Cardiac septum (tissue), 1 donor: ENCODE measurements at places on chromosomes 5 and 9. TPM values are rescaled to one million over a fixed set of nuclear protein-coding genes. Genes with fewer than 3 reads are reported as not detected.

Gene ANXA1
- 42.7 TPM for total RNA-seq

Gene FAM151B
- total RNA-seq = 2.1 TPM

DNA sequence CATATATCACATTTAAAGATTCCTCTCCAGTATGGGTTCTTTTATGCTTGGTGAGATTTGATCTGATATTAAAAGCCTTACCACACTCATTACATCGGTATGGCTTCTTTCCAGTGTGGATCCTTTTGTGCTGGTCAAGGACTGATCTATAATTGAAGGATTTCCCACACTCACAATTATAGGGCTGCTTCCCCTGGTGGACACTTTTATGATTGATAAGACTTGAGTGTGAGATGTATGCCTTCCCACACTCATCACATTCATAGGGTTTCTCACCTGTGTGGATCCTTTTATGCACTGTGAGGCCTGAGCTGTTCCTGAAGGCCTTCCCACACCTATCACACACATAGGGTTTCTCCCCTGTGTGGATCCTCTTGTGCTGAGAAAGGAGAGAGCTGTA lies 12.2 kb downstream of the ZFP62 start:
- no peak for DNase-seq

GRCh38 chr9:127650518-127650917 lies 38.4 kb downstream of the STXBP1 start:
- no peak for DNase-seq

DNA sequence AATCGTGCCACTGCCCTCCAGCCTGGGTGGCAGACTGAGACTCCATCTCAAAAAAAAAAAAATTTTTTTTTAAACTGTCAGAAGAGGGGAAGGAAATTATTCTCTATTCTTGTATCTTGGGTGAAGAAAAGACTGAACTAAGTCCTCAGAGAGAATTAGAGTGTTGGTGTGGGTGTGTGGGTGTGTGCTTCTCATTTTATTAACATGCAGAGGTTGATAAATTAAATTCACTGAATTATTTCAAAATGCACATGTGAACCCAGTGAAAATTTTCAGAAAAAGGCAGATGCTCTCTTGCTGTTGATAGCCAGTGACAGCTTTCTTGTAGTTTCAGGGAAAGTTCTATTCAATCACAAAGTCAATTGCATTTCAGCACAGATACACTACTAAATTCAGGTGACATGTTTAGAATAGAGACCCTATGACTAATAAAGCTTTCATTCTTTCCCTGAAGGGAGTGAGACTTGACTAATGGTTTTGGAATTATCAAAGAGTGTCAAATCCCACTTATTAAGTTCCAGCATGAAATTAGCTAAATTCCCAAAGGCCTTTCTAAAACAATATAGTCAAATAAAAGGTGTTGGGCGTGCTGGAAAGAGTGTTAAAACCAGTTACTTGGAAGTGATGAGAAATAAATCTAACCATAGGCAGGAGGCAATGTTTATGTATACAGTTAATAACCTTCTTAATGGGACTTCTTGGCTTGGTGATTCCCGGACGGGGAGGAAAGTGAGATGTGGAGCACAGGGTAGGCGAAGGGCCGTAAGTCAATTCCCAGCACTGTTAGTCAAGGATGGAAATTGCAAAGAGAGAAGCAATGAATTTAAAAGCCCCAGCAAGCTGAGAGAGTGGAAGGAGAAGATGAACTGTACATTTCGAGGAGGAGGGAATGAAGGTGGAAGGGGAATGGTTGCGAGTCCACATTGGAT lies 103.2 kb upstream of the SPATA31D4 start:
- no peak for DNase-seq
